Myometrial cell (primary cell): ENCODE measurements at places on chromosomes 13 and 19. TPM values are rescaled to one million over a fixed set of nuclear protein-coding genes. Genes with fewer than 3 reads are reported as not detected.

The SIGLEC8 gene
- not detected in 2 replicates for total RNA-seq

The CGB8 gene
- total RNA-seq, result not detected in 2 replicates

The FCAR gene
- total RNA-seq, result not detected in 2 replicates

The KASH5 gene
- total RNA-seq, result not detected in 2 replicates

The CEACAM20 gene
- not detected in 2 replicates for total RNA-seq

The TMEM150B gene
- not detected in 2 replicates for total RNA-seq
